Cortex of kidney (tissue), 1 donor: ENCODE measurements at places on chromosomes 6 and 20.

DNA sequence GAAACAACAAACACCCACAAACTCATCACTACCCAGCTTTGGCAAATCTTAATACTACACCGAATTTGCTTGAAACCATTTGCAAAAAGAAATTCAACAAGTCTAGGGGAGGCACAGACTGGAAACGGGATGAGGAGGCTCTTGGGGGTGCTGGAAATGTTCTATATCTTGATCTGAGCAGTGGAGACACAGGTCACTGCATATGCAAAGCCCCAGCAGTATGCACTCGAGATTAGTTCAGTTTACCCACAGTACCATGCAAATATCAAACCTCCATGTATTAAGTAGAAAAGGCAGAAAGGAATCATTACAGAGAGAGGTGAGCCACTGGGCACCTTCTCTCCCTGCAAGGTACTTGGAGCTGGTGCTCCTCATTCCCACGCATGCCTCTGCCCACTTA, 75.9 kb downstream of the PREX1 start:
- no peak for DNase-seq

DNA sequence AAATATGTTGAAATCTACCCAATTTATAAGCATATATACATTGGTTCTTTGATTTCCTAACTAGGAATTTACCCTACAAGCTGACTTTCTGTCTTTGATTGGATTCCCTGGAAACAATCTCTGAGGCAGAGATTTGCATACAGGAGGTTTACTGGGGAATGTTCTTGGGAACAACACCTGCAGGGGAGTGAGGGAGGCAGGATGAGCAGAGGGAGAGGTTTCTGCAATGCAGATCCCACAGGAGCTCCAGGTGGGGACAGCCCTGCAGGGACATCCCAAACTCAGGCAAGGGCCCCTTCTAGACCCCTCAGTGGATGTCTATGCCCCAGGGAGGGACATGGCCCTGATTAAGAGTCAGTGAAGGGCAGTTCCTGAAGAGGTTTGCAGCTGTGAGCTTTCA, 95.2 kb upstream of the CCDC167 start:
- no peak for DNase-seq

- DNase-seq: no peak
These were observed 488.4 kb downstream of the PREX1 start for GRCh38 chr20:48339190-48339985.

DNA sequence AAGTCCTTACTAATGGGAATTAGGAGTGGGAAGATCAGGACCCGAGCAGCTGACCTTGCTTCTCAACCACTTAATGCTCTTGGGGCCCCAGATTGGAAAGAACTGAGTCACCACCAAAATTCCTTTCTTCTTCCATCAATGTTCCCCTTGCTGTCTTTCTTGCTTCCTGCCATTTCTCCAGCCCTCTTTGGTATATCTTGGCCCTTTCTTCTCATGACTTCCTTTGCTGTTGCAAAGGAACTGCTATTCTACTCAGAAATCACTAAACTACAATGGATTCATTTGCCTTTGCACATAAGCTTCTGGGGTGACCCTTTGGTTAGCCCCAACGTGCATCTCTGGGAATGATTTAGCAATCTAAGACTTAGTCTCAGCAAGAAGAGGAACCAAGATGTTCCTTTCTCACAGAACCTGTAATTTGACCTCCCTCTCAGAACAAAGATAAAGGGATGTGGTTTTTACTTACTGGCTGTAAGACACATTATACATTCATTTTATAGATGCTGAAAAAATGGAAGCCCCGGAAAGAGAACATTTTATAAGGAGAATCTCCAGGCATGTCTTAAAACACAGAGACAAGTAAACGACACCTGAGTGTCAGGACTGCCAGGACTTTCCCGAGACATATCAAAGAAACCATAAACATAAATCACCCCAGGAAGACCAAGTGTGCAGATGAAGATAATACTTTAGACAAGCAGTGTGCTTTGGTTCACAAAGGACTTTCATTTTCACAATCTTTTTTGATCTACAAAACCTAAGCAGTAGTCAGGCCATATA, 99.0 kb upstream of the TNFAIP3 start:
- DNase-seq: no peak

- no peak for DNase-seq
These were observed 15.4 kb downstream of the SRC start for GRCh38 chr20:37361336-37361735.

DNA sequence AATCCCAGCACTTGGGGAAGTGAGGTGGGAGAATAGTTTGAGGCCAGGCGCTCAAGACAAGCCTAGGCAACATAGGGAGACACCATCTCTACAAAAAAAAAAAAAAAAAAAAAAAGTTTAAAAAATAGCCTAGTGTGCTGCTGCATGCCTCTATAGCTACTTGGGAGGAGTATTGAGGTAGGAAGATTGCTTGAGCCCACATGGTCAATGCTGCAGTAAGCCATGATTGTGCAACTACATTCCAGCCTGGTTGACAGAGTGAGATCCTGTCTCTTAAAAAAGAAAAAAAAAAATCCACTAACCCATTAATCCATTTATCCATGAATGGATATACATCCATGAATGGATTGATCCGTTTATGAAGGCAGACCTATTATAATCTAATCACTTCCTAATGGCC, 1064.6 kb upstream of the EYS start:
- DNase-seq: no peak

GRCh38 chr6:151592449-151593159, 98.8 kb downstream of the CCDC170 start:
- DNase-seq: no peak

DNA sequence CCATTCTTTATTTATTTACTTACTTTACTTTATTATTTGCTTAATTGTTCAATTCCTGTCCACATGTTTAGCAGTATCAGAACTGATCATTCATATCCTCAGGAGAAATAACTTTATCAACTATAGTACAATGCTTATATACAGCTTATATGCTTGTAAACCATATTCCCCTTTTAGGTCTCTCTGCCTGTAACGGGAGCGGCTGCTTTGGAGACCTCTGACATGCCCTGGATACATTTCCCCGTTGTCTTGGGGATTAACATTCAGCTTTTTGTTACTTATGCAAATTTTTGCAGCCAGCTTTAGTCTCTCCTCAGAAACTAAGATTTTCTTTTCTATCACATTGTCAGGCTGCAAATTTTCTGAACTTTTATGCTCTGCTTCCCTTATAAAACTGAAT, 17.6 kb upstream of the FUT9 start:
- no peak for DNase-seq

GRCh38 chr6:111301946-111302345, 181.1 kb downstream of the REV3L start:
- DNase-seq: no peak

- no peak for DNase-seq
These were observed 426.4 kb upstream of the CITED2 start for GRCh38 chr6:139800837-139801236.

DNA sequence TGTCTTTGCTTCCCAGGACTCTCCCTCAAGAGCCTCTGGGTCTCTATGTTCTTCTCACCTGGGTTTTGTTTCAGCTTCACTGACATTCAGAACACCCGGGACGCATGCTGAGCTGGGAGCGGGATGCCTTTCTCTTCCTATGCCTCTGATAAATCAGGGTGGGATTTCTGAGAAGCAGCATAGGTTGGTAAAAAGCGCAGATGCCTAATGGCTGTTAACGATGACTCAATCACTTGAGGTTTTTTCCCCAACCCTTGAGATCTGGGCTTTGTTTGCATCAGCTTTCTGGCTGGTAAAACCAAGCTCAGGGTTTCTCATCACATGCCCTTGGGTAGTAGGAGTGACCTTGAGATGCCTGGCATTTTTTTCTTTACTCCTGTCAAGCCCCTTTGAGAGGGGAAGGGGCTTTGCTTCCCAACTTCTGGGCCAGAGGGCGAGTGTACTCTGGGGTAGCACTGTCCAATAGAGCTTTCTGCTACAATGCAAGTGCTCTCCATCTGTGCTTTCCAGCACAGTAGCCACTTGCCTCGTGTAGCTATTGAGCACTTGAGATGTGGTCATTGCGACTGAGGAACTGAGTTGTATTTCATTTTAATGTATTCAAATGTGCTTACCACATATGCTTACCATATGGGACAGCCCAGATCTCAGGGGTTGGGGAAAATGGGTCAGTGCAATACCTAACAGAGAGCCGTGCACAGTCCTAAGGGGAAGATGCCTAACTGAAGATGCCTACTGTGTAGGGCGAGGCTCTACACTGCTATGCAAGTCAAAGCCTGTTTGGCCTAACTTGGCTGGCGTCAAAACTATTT, 69.1 kb downstream of the PPP1R14C start:
- DNase-seq: no peak

- no peak for DNase-seq
These were observed 355.2 kb upstream of the ARID1B start for GRCh38 chr6:156421933-156422332.

GRCh38 chr6:143961066-143961465, 47.0 kb downstream of the PLAGL1 start:
- no peak for DNase-seq

DNA sequence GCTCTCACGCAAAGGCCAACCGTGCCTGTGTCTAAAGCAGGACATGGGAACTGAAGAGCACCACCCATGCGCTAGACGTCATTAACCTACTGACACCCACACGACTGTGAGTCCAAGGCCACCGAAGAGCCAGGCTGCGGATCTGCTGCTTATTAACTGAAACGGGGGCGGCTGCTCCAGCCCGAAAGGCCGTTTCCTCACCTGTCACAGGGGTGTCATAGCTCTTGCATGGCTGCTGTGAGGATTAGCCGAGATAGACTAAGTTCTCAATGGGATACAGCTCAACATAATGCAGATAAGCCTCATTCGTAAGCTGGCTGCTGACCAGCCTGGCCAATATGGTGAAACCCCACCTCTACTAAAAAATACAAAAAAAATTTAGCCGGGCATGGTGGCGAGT, 26.7 kb downstream of the OVOL2 start:
- DNase-seq: no peak

DNA sequence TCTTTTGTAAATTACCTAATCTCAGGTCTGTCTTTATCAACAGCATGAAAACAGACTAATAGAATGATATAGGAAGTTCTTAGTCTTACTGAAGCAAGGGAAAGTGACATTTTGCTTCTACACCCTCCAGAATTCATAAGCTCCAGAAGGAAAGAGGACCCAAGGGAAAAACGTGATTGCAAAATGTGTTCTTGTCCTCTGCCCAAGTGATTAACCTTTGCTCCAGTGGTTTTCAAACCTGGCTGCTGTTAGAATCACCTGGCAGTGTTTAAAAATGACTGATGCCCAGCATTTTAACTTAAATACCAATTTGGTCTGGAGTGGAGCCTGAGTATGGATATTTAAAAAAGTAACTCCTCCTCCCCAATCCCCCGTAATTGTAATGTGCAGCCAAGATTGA, 191.4 kb downstream of the SLC16A10 start:
- DNase-seq: no peak

DNA sequence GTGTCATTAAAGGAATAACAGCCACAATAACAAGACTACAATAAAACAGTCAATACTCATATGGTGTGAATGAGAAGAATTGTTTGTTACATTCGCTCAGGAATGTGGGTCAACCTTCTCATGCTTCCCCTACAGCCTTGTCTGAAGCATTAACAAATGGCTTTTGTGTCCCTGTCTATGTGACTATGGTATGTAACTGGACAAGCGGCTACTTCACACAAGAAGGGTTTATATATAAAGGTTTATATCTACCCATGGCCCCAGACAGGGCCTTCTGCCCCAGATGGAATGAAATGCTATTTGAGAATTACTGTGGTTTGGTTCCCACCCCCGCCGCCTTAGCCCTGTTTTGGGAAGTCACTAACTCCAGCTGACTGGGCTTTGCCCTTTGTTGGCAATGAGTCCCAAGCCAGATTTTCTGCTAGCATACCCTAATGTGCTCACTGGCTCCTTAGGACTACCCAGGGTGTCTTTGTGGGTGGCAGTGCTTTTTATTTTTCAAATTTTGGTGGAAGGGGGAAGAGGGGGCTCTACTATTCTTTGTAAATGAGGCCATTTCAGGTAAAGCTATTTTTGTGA, 39.4 kb downstream of the TFAP2A start:
- no peak for DNase-seq

- no peak for DNase-seq
These were observed 313.4 kb downstream of the GJA1 start for GRCh38 chr6:121748850-121749249.

DNA sequence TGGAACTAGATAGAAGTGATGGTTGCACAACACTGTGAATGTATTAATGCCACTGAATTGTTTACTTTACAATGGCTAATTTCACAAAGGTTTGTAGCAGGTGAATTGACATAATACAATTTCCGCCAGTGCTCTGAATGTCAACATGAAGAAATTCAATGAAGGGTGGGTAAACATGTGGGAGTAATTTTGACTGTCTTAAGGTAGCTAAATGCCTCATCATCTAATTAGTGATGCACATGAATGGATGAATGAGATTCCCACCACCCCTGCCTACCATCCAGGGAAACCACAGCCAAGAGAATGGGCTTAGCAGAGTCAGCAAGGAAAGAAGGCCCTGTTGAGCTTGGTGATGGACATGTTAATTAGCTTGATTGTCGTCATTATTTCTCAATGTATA, 275.3 kb downstream of the ALDH8A1 start:
- no peak for DNase-seq

DNA sequence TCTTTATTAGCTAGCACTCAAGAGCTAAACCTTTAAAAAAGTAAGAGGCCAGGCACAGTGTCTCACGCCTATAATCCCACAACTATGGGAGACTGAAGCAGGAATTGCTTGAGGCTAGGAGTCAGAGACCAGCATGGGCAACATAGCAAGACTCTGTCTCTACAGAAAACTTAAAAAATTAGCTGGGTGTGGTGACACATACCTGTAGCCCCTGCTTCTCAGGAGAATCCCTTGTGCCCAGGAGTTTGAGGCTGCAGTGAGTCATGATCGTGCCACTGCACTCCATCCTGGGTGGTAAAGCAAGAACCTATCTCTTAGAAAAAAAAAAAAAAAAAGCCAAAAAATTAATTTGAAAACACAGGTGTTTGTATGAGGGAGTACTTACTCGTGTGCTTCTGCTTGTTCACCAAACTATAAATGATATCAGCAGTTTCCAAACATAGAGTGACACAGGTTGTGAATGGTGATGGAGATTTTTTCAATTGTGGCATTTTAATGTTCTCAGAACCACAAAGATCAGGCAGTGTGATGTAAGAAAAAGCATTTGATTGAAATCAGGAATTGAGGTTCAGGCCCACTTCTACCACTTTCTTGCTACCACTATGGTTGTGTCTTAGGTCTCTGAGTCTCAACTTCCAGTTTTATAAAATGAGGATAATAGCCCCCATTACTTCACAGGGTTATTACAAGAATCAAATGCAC, 104.9 kb downstream of the FOXO3 start:
- no peak for DNase-seq

DNA sequence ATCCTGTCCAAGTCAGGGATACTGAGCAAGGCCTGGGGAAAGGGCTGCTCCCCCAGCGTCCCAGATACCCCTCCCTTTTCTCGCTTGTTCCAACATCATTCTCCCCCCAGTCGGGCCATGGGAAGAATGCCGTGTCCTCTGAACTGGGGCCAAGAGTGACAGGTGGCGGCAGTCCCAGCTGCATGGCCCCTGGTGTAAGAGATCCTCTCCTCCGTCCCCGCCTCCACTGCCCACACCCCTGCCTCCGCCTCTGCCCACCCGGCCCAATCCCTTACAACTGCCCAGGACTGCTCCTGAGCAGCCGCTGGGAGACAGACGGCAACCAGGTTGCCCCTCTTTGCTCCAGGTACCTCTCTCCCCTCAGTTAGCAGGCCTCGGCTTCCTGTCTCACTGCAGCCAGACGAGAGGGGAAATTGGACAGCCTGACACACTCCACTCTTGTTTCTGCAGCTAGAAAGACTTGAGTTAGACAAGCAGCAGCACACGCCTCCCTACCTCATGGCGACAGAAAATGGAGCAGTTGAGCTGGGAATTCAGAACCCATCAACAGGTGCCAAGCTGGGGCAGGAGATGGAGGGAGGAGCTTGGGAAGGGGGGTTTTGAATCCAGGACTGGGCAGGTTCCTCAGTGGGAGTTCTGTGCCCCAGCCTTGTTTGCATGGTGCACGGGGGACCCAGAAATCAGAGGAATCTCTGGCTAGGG, at the start of gene MYLK2:
Gene MYLK2 (plus strand): TSS at position 274 of the 702 bp plus-strand sequence. CDS start 225 bp downstream, at position 499.
- no peak for DNase-seq
